ENCODE measurements at places on chromosomes 1 and 21.

GRCh38 chr21:24428591-24429199 lies 1178.6 kb downstream of the MRPL39 start:
- no peak for DNase-seq

GRCh38 chr1:218259800-218260199 lies 25.3 kb upstream of the RRP15 start:
- DNase-seq = no peak

DNA sequence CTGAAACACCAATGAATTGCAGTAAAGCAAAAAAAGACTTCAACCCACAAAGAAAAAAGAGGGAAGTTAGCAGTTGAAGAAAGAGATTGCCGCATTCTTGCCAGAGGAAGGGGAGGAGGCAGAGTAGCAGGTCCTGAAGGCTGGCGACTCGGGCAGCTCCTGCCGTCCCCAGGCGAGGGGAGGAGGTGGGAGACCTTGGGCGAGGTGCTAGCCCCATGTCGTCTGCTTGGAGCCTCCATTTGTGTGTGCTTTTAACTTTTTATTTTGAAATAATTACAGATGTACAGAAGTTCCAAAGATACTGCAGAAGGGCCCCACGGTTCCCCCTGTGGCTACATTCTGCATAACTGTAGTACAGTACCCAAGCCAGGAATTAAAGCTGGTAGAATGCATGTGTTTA lies 6.7 kb downstream of the TRPM2 start:
- DNase-seq = no peak

GRCh38 chr21:44085491-44086321 lies 21.5 kb upstream of the PWP2 start:
- no peak for DNase-seq

- no peak for DNase-seq
These were observed 40.7 kb downstream of the CASQ2 start for GRCh38 chr1:115727706-115728249.

DNA sequence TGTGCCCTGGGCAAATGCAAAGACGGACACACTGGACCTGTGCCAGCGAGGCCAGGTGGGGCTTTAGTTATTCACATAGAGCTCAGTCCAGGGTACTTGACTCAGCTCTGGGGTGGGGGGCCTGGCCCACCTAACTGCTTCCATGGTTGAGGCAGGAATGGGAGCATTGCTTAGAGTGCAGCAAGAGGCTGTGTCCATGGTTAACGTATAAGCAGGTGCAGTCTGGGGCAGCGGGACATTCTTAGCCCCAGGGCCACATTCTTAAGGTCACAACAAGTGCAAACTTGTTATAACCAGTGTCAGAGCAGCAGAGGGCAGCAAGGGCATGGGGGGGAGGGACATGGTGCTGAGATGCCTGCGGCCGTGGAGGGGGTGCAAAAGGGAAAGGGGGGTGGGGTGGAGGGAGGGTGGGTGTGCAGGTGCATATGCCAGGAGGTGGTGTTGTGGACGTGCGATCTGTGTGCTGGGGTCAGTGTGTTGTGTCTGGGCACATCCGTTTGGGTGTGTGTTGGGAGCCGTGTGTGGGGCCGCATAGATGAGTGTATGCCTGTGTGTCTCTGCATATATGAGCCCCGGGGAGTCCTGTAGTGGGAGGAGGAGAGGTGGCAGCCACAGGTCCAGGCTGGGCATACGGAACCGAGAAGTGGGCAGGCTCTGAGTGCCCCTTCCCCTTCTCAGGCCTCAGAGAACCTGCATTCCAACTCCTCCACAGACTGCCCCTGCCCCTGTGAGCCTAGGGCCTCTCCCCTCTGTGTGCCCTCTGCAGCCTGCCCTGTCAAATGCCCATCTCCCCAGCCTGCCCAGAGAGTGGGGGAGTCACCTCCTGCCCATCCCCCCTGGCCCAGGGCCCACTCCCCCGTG lies 8.4 kb downstream of the KCNJ10 start:
- DNase-seq = no peak

DNA sequence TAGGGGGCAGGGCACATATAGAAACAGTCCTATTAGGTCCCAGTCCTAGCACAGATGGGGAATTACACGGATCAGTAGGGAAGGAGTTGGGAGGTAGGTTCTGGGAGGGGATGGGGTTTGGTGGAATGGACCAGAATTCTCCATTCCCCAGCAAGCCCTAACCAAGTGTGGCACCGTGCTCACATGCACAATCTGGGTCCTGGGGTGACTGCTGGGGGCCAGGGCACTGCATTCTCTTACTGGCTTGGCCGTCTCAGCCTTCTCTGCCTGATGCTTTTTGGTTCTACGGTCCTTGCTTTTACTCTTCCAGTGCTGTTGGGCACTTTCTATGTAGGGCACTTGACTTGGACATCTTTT lies 53.9 kb downstream of the NENF start:
- no peak for DNase-seq

DNA sequence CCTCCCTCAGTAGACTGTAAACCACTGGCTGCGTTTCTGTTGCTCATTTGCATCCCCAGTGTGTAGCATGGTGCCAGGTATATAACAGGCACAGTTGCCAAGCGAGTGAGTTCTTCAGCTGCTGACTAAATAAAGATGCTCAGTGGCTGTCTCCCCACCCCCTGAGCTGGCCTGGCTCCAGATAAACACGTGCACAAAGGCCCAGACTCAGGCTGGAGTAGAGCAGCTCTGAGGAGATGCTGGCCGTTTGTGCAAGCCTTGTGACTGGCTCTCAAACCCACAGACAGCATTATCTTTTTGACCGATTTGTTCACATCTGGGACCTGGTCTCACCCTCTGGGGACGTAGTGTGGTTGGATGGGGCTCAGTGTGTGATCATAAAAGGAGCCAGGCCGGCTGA lies 7.1 kb downstream of the CHRNB2 start:
- no peak for DNase-seq

- DNase-seq = no peak
These were observed 308.8 kb downstream of the BRINP3 start for GRCh38 chr1:190168893-190169280.

DNA sequence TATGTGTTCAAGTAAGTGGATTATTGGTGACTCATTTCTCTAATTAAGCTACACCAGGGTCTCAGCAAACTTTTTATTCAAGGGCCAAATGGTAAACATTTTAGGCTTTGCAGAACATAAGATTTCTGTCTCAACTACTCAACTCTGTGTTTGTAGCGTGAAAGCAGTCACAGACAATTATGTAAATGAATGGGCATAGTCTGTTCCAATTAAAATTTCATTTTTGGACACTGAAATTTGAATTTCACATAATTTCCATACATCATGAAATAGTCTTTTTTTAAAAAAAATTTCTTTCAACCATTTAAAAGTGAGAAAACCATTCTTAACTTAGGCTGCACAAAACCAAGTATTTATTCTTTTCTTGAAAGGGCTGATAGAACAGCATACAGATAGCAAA lies 50.1 kb downstream of the IL23R start:
- no peak for DNase-seq

DNA sequence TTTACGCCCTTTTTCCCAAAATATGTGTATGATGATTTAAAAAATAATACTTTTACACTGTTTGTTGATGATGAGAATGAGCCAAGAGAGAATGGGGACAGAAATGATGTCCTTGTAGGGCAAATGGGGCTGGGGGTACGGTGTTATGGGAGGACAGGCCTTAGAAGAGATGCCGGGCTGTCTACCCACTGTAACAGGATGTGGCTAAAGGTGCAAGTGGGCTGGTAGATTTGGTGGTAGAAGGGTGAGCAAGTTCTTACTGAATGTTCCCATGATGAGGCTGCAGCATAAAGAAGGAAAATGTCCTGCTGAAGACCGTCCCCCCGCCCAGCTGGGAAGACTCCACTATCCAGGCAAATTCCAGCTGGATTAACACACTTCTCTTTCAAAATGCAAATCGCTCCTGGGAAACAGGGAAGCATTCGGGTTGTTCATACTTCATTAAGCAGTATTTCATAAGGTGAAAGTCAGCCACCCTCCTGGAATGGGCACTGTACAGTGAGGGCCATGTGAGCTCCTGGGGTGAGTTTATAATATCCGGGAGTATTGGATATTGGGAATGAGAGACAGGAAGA lies 14.0 kb downstream of the GPA33 start:
- DNase-seq = no peak

DNA sequence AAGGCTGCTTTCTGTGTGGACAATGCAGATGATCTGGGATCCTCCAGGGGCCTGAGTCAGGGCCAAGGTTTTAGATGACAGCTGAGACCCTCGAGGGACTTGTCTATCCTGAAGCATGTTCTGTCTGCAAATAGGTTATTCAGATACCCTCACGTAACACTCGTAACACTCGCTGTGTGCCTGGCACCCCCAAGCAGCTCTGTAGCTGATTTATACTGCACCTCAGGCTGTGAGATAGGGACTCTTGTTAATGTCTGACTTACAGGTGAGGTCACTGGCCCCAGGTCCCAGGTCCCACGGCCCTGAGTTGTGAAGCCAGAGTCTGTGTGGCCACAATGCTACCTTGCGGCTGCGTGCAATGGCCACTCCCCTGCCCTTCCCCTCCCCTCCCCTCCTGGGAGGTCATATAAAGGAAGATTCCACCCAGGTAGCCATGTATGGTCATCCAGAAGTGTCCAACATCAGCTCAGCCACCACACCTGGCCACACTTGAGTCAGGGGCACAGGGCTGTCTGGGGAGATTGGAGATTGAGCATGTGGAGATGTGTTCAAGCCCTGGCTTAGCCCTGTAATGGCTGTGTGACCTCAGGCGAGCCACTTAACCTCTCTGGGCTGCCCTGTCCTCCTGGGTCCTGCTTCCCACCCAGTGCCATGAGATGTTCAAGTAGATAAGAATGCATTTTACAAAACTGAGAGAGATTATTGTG lies 687.7 kb downstream of the MATN1 start:
- DNase-seq = no peak

GRCh38 chr1:172473302-172473701 lies 29.4 kb upstream of the PIGC start:
- DNase-seq = no peak

DNA sequence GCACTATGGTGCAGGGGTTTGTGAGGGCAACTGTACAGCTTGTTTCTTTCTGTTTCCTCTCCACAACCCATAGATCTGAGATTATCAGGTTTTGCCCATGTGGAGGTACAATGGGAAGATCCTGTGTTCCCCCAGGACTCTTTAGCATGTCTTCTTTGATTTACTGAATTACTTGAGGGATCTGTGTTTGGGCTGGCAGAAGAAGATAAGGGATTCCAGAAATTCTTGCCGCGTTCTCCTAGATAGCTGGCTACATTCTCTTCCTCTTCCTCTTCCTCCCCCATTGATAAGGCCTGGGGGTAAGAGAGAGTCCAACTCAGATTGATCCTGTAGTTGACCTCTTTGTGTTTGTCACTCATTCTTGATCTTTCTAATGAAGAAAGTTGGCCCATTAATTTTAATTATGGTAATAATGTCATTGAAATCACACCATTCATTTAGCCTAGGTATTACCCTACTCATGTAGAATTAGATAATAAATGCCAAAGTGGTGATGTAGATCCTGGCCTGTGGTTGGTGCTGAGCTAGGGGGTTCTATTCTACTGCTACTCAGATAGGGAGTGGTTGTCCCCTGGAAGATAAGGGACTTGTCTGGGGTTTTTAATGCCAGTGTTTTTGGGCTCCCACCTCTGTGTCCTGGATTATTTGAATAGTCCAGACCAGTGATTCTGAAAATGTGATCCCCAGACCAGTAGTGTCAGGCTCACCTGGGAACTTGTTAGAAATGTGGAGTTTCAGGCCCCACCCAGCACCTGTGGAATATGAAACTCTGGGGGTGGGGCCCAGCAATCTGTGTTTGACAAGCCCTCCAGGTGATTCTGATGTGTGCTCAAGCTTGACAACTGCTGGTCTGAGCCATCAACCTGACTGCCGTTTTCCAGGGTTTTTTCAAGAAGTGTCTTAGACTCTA lies 122.2 kb downstream of the NOS1AP start:
- DNase-seq = no peak

DNA sequence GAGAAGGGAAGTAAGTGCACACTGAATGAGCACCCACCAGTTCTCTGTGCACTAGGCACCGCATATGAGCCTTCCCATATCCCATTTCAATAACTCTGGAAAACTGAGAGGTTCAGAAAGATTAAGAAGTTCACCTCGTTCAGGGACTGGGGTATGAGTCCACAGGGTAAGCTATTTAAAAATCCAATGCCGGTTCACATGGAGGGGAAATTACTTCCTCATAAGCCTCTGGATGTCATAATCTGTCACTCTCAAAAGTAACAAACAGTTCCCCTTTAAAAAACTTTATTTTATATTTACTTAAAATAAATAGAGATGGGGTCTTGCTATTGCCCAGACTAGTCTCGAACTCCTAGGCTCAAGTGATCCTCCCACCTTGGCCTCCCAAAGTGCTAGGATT lies 1.9 kb downstream of the OR2B11 start:
- no peak for DNase-seq

- peak; percentile 23 for DNase-seq
These were observed 21.2 kb upstream of the PRKACB start for GRCh38 chr1:84122780-84123382.

- no peak for DNase-seq
These were observed 19.7 kb downstream of the CAMK2N1 start for GRCh38 chr1:20466273-20466672.

- peak; percentile 25 for DNase-seq
These were observed 31.2 kb downstream of the CDCP2 start for GRCh38 chr1:54121482-54122134.

GRCh38 chr1:202367271-202367670 lies 18.8 kb downstream of the PPP1R12B start:
- no peak for DNase-seq

- DNase-seq = no peak
These were observed 18.6 kb downstream of the AKT3 start for GRCh38 chr1:243831463-243831862.

DNA sequence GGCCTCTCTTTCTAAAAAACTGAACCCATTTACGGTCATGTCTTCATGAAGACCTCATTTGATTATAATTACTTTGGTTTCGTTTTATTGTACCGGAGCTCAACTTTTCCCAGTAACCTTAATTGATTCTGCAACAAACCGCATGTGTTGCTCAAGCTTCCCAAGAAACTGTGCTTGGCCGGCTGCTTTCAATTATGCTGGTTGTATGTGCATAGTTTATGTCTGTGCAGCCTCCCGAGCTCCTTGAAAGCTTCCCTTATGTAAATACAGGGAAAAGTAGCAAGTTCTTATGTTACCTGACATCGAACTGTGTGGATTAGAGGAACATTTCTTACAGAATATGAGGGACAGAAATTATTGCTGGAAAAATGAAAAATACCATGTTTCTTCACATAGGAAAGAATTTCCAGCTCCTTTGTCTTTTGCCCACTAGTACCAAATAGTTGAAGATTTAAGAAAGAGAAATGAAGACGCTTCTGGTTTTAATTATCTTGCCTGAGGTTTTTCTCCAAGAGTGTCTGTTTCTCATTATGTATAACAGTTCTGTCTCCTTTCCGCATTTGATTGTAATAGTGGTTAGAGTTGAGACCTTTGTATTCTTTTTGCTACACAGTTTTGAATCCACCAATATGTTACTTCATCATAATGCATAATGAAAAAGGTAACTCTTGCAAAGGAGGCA lies 2.1 kb downstream of the VCAM1 start:
- no peak for DNase-seq

DNA sequence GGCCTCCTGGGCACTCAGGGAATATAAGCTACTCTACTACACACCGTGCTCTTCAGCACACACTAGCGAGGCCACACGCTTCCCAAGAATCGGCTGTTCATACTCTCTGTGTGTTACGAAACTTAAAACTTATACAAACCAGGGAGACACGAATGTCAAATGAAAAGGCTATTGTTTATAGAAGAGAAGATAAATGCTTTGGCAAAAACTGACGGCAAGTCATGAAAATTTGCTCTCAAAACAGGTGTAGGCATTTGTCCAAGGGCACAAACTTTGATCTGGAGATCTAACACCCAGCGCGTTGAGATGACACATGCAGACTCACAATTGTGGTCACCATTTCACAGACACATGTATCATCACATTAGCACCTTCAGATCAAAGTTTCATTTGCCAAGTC lies 46.1 kb downstream of the USP48 start:
- DNase-seq = no peak

- DNase-seq = no peak
These were observed 13.2 kb downstream of the S100A7A start for GRCh38 chr1:153429266-153430165.
